ENCODE measurements at places on chromosomes 16 and 17.

GRCh38 chr17:521183-521525 is 168.5 kb upstream of the RPH3AL start:
- no peak for DNase-seq

GRCh38 chr17:78252111-78252634 is 20.7 kb downstream of the TMEM235 start:
- no peak for DNase-seq

- no peak for DNase-seq
Measured at GRCh38 chr17:7459961-7460545, 15.2 kb downstream of the CHRNB1 start.

- no peak for DNase-seq
Measured at GRCh38 chr17:77444628-77444983, 303.8 kb downstream of the SEC14L1 start.

DNA sequence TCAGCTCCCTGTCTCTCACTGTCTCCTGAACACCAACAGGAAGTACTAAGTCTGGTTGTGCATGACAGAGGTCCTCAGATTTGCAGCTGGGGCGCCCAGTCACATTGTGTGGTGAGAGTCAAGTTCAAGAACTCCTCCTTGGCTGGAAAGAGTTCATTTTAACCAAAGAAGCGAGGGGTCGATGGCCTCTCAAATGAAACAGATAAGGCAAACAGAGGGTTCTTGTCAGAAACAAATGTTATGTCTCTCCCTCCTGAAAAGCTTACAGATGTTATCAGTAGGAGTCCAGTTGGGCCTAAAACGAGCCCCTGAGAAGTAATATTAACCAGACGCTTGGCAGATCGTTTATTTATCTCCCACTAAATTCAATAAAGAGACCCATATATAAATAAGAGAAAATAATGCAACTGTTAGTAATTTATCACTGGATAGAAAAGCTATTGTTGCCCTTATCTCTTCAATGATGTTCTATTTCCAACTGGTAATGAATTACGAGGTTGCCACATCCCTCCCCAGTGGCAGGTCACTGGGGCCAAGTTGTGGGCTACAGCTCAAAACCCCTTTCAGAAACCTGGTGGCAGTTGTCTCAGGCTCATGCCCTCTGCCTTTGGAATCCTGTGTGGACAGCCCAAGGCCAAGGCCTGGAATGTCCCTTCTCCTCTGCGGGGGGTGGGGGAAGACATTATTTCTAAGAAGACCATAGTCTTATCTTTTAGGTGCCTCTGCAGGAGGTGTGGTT is 307.5 kb upstream of the DYNLRB2 start:
- DNase-seq: no peak

- DNase-seq: no peak
Measured at GRCh38 chr17:82007495-82008257, 15.0 kb downstream of the CENPX start.

DNA sequence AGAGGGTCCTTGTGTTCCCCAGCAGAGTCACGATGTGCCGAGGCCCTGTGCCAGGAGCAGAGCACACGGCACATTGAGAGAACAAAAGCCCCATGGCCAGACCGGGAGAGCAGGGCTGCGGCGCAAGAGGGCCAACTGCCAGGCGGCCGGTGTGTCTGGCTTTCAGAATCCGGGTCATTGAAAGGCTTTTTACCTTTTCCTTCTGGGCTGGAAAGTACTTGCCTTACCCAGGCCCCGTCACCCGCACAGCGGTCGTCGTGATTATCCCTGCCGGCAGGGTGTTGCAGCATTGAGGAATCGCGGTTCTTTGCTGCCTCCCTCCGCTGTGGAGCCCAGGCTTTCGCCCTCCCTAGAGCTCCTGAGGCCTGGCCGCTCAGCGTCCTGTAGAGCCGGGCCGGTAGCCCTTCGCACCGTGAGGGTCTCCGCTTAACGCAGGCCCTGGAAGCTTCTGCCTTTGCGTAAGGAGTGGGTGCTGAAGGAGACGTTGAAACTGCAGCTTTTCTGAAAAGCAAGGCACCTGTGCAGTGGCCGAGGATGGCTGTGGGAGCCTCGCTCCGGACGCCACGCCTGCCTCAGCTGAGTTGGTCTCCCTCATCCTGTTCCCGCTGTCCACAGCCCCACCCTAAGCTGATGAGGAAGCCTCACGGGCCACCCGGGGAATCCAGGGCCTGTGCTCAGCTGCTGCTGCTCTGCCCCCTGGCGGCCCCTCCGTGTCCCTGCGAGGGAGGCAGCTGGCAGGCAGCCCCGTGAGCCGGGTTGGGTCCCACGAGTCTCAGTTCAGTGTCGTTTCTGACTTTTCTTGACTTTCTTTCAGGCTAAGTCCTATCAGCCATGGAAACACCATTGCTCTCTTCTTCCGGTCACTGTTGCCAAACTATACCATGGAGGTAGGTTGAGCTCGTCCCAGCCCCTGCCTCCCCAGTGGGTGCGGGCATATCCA is 8.6 kb upstream of the MC1R start:
- no peak for DNase-seq

- no peak for DNase-seq
Measured at GRCh38 chr16:57600048-57600835, 28.2 kb upstream of the ADGRG1 start.

GRCh38 chr17:75326226-75326848 is 37.1 kb upstream of the SLC25A19 start:
- DNase-seq: no peak

DNA sequence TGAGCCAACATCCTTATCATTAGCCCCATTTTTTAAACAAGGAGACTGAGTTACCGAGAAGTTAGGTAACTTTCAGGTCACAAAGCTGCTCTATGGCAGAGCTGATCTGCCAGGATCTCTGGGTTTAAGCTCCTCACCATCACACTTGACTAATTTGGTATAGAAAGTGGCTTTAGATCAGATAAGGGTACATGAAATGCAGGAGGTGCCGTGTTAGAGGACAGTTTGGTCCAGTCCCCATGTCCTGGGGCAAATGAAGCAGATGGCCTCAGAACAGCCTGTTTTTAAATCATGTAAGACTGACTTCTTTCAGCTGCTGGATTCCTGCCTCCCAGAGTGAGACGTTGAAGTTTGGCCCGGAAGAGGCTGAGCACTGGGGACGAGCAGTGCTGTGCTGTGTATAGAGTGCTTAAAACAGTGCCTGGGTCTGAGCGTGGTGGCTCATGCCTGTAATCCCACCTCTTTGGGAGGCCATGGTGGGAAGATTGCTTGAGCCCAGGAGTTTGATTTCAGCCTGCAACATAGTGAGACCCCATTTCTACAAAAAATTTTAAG is 187.0 kb upstream of the CACNG3 start:
- DNase-seq: no peak

All from skeletal muscle cell (primary cell).